ENCODE measurements at places on chromosomes 5 and 9.

DNA sequence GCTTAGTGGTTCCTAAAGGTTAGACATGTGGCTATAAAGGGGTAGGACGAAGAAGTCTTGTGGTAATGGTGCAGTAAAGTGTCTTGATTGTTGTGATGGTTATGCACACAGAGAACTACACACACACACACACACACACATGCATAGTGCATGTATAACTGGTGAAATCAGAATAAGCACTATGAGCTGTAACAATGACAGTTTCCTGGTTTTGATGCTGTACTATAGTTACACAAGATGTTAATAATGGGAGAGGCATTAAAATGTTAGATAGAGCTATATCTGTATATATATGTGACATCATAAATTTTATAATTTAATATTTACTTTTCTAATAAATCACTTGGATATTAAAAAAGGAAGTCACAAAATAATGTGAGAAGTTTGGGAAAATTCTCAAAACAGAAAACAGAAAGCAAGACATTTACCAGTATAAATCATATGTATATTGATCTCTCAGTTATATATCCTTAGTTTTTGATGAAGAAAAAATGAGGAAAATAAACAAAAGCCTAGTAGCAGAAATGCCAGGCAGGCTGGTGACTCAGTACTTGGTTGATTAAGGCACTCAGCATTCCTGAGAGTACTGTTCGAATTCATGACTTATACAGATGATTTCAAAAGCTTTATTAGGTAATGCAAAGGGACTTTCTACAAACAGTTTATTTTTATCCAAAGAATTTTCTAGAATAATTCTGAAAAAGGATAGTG is 350.5 kb upstream of the DAB2 start:
- DNase-seq, result no peak

DNA sequence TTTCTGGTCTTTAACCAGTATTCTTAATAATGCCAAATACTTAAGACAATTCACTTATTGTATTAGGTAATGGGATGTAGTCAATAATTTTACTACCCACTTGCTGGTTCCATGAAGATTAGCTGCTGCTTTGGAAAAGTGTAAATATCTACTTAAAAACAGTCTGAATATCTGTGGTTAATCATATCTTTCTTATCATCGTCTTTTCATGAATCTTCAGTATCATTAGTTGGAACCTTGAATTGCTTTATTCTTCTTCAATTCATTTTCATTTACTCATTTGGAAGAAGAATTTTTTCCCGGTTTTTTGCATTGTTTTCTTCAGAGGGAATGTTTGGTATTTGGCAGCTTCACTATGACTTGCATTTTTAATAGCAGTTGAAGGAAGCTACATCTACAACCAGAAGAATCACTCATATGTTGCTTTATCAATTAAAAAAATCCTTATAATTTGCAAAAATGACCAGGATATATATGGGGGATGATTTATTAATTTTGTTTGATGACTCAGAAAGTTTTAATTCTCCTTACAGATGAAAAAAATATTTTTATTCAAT is 1398.3 kb upstream of the CDH6 start:
- no peak for DNase-seq

GRCh38 chr5:148887123-148887881 is 60.9 kb downstream of the ADRB2 start:
- no peak for DNase-seq

GRCh38 chr9:133115604-133116345 is 5.3 kb downstream of the RALGDS start:
- DNase-seq, result no peak

DNA sequence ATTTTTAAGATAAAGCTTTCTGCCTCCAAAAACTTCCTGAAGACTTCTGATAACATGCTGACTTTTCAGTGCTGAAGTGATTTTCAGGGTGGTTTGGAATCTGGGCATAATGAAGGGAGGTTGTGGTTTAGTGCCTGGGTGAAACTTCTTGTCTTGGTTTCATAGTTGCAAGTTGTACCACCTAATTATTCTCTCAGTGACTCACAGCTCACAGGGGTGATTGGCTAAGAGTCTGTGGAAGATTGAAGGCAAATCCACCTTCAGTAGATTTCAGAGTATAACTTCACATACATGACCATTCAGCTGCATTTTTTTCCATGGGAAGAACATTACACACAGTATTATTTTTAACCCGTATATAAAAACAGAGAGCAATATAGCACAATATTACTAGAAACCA is 199.9 kb downstream of the PTTG1 start:
- DNase-seq, result no peak

DNA sequence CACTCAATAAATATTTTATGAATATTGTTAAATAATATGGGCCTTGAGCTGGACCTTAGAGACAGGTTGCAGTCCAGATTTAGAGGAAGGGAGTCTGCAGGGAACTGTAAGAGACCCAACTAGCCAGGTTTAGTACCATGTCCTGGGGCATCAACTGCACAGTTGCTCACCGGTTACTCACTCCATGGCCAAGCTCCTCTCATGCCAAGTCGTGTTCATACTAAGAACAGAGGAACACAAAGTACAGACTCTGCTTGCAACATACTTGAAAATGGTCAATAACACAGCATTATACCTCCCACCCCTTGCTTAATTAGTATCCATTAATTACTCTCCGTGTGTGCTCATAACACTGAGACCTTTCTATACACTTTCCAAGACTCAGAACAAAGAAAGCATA is 317.6 kb upstream of the PIK3R1 start:
- DNase-seq, result no peak

DNA sequence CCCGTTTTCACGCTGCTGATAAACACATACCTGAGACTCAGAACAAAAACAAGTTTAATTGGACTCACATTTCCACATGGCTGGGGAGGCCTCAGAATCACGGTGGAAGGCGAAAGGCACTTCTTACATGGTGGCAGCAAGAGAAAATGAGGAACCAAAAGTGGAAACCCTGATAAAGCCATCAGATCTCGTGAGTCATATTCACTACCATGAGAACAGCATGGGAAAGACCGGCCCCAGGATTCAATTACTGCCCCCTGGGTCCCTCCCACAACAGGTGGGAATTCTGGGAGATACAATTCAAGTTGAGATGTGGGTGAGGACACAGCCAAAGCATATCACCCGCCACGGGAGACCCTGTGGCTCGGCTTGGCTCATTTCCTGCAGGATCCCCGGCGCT is 20.2 kb downstream of the EXD3 start:
- DNase-seq, result no peak

DNA sequence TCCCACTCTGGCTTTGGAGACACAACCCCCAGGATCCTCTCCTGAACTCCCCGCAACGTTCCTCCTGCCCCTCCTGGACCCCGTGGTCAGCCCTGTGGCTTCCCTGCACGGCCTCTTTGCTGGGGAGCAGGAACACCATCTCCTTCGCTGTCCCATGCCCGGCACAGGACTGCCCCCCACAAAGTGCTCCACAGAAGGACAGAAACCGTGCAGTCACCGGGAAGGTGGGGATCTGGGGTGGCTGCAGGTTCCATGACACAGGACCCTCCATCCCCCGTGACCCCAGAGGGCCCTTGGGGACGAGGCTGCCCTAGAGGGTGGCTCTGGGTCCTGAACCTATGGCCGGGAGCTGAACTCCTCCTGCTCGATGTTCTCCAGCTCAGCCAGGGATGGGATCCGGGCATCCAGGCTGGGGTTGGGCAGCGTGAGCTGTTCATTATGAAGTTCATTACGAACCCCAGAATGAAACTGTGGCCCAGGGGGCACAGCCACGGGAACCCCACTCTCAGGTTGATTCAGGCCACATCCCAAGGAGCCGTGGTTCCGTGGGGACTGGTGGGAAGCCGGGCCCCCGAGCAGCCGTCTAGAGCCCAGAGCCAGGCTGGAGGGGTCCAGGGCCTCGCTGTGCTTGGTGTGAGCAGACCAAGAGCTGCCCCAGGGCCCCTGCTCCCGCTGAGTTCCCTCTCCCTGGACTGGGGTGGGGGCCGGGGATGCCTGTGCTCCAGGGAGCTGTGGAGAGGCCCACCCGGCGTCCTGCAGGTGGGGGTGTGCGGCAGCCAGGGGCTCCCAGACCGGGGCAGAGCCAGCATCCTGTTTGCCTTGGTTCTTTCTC is 684 bp upstream of the SLC6A19 start:
- DNase-seq, result no peak

GRCh38 chr5:40437452-40437861 is 242.3 kb upstream of the PTGER4 start:
- peak; percentile 7 for DNase-seq

DNA sequence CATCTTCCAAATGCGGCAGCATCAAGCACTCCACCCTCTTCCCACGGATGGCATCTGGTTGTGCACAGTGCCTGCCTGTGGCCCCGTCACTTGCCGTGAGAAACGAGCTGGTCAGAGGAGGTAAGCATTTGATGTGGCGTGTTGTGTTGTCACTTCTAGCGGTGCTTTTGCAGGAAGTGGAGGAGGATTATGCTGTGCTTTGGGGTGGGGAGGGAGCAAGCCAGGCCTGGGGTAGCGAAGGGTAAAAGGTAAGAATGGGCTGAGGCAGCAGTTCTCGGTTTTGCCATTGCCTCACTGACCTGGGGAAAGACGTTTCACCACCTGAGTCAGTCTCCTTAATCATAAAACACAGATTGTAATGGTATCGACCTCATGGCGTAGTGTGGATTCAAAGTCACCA is 2.3 kb upstream of the POMT1 start:
- peak; percentile 30 for DNase-seq

DNA sequence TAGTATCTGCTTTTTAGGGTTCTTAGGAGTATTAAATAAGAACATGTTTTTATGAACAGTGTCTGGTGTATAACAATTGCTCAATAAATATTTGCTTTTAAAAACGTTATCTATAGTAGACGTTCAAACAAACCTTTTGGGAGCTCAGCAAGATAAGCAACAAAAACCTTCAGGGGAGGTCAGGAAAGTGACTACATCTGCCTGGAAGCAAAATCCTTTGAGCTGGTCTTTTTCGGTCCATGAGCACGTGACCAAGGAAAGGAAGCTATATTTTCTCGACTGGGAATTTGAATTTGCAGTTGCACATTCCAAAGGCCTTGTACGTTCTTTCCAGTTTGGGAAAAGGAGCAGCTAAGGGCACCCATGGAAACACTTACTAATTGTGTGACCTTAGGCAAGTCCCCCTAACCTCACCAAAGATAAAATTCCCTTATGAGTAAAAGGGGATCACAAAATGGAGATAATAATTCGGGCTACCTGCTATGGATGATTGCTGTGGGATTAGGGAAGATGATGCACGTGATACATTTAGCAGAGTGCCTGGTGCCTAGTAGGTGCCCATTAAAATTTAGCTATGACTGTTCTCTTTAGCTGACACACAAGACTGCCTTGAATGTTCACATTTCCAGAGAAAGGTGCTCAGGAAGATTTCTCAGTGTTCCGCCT is 45.4 kb downstream of the PTTG1 start:
- no peak for DNase-seq

- DNase-seq, result no peak
These were observed 28.2 kb downstream of the SARDH start for GRCh38 chr9:133709691-133710571.

- no peak for DNase-seq
These were observed 321.7 kb downstream of the NDUFS4 start for GRCh38 chr5:53882006-53882675.

DNA sequence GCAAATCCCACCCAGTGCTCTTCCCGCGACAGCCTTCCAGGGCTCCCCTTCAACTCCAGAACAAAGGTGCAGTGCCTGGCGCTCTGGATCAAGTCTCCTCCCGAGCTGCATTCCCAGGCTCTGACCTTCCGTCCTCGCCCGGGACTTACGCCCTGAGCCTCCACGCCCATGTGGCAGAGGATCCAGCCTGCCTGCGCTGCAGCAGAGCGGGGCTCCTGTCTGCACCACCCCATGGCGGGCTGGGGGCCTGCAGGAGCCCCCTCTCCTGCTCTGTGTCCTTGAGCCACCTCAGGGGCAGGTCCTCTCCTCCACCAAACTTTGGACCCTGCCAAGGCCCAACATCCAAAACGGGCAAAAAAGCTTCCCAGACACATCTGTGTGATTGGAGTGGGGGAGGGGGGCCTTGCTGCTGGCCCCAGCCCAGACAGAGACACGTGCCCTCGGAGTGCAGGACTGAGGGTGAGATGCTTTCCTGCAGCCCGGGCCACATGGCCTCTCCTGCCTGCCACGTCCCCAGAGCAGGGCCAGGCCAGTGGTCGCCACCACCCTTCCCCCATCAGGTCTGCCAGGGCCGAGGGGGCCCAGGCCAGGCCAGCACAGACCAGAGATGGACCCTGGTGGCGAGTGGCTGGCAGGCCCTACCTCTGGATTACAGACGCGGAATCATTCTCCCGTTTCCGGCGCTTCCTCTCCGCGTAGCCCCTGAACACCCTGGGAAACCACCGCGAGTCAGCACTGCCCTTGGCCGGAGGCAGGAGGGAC is 4.4 kb downstream of the NSMF start:
- DNase-seq, result peak; percentile 68

- no peak for DNase-seq
These were observed 1.1 kb upstream of the IRF1 start for GRCh38 chr5:132491368-132492364.

DNA sequence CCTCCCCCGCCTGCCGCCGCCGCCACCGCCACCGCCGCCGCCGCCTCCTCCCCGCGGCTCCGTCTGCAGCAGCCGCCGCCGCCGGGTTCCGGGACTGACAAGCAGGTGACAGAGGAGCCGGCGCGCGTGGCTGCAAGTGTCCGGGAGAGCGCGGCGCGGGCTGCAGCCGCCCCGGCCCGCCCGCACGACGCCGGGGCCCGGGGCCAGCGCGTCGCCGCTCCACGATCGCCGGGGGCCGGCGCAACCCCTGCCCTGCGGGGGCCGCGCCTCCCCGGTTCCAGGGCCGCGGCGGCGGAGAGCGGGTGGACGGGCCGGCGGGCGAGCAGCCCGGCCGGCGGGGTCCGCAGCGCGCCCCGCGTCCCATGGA is 343 bp downstream of the LMX1B start:
- peak; percentile 54 for DNase-seq

DNA sequence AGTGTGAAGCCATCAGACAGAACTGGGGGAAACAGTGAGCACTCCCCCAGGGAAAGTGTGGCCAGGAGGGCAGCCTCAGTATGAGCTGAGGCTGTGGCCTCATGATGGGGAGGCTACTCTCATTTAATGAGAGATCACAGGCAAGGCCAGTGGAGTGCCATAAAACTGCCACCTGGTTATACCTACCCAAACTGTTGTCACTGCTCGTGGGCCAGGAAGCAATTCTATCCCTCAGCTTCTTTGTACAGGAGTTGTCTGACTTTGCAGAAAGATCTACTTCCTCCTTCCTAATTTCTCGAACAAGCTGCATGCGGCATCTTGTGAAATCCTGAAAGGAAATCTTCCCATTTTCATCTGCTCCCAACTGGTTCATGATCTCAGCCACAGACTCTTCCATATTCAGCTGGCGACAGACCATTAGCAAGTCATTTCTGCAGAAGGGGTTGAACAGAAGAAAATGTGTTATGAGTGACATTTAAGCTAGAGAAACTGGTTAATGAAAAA is 50.0 kb downstream of the TSSK1B start:
- no peak for DNase-seq

GRCh38 chr5:146744068-146744745 is 134.3 kb downstream of the PPP2R2B start:
- DNase-seq, result no peak

GRCh38 chr5:91141642-91142041 is 241.5 kb downstream of the ARRDC3 start:
- no peak for DNase-seq

Data from SW480 (cell line).